ENCODE measurements at places on chromosomes 7 and 10. TPM values are rescaled to one million over a fixed set of nuclear protein-coding genes. Genes with fewer than 3 reads are reported as not detected.

DNA sequence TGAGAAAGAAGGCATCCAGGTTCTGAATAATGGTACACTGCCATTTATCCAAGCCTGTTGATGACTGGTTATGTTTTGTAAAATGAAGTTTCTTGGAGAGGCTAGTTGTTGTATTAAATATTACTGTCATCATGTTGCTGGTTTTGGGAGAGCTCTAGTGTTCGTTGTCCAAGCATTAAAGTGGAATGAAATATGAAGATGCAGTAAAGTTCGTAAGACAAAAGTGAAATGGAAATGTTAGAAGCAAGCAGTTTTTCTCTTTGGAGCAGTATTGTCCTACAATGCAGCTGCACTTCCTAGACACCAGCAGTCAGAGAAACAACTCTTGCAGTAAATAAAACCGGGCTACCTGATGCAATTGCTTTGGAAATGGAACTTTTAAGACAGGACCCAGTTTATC lies 156.8 kb upstream of the FZD1 start:
- H3K27me3 ChIP-seq, result peaks cover 3% of the 10 kb centered on the region
- no peaks in the 10 kb centered on the region for H3K4me1 ChIP-seq
- no peak overlapping the region for H3K4me3 ChIP-seq
- DNase-seq, result no peak

DNA sequence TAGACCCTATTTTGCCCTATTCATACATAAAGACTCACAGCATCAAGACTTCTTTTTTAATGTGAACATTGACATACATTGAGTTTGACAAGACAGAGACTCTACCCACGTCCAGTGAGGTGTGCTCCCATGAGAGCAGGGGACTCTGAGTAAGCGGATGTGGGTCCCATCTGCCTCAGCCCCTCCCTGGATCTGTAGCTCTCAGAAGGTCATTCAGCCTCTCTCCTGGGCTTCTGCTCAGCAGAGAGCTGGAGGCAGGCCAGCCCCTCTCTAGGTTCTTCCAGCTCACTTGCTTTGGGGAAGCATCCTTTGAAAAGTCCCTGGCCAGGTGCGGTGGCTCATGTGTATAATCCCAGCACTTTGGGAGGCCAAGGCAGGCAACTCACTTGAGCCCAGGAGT lies 146.9 kb upstream of the ZMIZ1 start:
- H3K4me1 ChIP-seq, result no peaks in the 10 kb centered on the region
- DNase-seq, result no peak
- H3K27me3 ChIP-seq, result no peaks in the 10 kb centered on the region
- no peak overlapping the region for H3K27ac ChIP-seq

DNA sequence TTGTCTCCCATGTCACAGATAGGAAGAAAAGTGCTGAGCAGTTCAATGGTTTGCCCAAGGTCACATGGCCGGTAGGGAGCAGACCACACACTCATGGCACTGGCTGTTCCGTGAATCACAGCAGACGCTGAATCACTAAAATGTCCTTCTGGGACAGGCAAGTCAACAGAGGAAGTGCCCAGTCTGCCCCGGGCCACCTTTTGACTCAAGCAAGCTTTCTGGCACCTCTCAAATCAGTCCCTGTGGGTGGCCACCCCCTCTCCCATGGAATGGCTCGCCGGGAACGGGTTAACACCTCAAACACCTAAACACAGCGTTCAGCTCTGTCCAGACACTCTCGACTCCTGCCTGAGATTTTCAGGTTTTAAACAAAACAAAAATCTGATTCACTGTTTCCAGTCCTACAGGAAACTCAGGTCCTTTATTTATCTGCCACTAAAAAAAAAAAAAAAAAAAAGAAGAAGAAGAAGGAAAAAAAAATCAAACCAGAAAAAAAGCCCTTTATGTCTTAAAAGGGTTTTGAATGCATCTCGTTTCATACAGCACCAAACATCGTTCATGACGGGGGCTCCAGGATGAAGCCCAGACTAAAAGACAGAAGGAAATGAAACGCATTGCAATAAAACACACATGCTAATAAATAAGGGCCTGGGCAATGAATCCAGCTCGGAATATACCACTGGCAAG lies 15.5 kb downstream of the CARD11 start:
- peaks cover 75% of the 10 kb centered on the region for H3K36me3 ChIP-seq
- H3K27ac ChIP-seq, result peak overlapping the region; percentile 93
- H3K4me1 ChIP-seq, result peaks cover 58% of the 10 kb centered on the region
- peak overlapping the region; percentile 63 for H3K4me3 ChIP-seq

- peak overlapping the region; percentile 90 for H3K4me3 ChIP-seq
- peaks cover 22% of the 10 kb centered on the region for H3K4me1 ChIP-seq
- H3K36me3 ChIP-seq, result peaks cover 21% of the 10 kb centered on the region
- DNase-seq, result no peak
- peak overlapping the region; percentile 90 for H3K27ac ChIP-seq
These were observed 525 bp downstream of the UBE2D4 start for GRCh38 chr7:43926798-43927123.

GRCh38 chr10:9561821-9562505 lies 1455.7 kb upstream of the CELF2 start:
- H3K27ac ChIP-seq, result no peak overlapping the region
- H3K27me3 ChIP-seq, result no peaks in the 10 kb centered on the region
- DNase-seq, result no peak
- no peaks in the 10 kb centered on the region for H3K4me1 ChIP-seq
- no peak overlapping the region for H3K4me3 ChIP-seq
- no peaks in the 10 kb centered on the region for H3K36me3 ChIP-seq

DNA sequence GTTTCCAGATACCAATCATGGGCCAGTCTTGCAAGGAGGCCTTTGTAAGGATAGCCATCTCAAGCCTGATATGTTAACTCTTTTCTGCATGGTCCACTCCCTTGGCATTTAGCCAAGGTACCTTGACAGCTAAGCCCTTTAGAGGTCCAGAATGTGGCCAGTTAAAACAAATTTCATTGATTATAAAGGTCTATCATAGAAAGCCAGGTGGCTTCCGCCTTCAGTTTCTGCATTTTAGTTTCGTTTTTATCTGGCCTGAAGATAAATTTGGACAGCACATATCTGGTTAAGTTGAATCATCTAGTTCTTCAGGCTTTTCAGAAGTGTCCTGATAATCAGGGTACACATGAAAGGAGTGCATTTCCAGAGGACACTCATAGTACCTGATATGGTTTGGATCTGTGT lies 30.7 kb downstream of the ANKIB1 start:
- peaks cover 23% of the 10 kb centered on the region for H3K36me3 ChIP-seq
- no peak overlapping the region for H3K27ac ChIP-seq
- peaks cover 13% of the 10 kb centered on the region for H3K4me1 ChIP-seq
- no peak overlapping the region for H3K4me3 ChIP-seq

WNT8B gene
- total RNA-seq, result 0.38 TPM
